ENCODE measurements at places on chromosomes 2 and 18. TPM values are rescaled to one million over a fixed set of nuclear protein-coding genes. Genes with fewer than 3 reads are reported as not detected.

The RGPD6 gene
- total RNA-seq = 110 TPM

The ZNF804A gene
- total RNA-seq = not detected

The LOXHD1 gene
- total RNA-seq = not detected

The KCNG3 gene
- total RNA-seq = not detected

The SLC11A1 gene
- 0.54 TPM for total RNA-seq

The LBX2 gene
- not detected for total RNA-seq

The OTOS gene
- total RNA-seq = not detected

- no peak for DNase-seq
Measured at GRCh38 chr2:151358166-151358970, 976 bp downstream of the TNFAIP6 start.

- no peak for DNase-seq
Measured at GRCh38 chr2:143397884-143398614, 268.8 kb downstream of the ARHGAP15 start.

DNA sequence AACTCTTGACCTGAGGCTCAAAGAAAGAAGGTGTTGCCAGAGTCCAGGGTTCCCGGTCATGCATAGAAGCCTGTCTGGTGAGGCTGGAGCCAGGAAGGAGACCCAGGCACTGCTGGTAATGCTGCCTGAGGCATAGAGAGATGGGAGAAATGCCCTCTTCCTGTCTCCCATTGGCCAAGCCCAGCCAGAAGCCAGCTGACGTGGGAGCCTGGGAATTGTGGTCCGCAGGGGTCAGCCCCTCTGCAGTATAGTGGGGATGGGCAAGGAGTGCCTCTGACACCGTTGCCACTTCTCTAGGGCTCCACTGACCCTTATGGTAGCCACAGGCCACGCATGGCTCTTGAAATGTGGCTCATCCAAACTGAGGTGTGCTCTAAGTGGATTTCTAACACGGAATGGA lies 95.7 kb downstream of the CTIF start:
- DNase-seq = no peak

- DNase-seq = peak; percentile 48
Measured at GRCh38 chr2:42828487-42829425, 36.4 kb upstream of the HAAO start.

DNA sequence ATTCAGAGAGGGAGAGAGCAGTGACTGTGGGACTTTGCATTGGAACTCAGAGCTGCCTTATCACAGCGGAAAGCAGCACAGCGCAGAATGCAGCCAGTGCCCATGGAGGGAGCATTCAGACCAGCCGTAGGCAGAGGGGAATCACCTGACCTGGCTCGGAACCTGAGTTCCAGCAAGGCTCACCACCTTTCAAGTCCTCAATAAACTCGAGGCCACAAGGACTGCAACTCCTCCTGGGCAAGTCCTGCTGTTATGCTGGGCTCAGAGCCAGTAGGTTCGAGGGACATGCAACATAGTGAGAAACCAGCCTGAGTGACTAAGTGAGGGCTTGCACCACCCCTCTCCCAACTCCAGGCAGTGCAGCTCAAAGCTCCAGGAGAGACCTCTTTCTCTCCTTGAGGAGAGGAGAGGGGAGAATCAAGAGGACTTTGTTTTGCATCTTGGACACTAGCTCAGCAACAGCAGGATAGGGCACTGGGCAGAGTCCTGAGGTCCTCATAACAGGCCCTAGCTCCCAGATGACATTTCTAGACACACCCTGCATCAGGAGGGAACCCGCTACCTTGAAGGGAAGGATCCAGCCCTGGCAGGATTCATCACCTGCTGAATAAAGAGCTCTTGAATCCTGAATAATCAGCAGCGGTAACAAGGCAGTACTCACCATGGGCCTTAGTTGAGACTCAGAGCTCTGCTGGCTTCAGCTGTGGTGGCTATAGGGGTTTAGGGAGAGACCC lies 136.8 kb upstream of the OTOS start:
- no peak for DNase-seq

DNA sequence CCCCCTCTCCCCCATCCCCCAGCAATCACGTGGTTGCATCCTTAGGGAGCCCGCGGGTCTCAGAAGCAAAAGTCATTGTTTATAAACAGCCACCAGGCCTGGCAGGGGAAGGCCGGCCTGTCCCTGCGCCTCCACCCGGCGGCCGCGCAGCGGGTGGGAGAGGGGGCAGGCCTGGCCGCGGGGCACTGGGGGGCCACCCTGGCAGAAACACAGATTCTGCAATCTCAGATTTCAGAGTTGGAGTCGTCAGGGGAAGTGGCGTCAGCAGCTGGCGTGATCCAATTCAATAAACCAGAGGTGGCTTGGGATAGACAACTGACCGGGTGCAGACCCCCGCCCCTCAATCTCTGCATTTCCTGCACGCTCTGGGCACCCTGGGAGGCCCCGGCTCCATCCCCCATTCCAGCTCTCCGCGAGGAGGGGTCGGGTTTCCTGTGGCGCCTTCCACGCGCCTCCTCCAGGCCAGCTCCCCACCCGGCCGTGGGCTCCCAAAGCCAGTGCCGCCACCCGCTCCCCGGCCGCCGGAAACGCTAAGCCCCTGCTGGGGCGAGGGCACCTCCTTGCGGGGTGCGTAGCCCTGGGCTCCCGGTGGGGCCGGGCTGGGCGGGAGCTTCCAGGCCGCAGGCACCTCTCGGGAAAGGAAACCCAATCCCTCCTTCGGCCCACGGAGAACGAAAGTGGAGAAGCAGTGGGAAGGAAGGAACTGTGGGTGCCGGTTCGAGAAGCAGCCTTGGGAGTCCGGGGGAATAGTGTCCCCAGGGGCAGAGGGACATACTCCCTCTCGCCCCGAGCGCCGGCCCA lies 1.1 kb downstream of the BIN1 start:
- no peak for DNase-seq

- peak; percentile 36 for DNase-seq
Measured at GRCh38 chr2:584863-585823, 92.1 kb downstream of the TMEM18 start.

- DNase-seq = no peak
Measured at GRCh38 chr2:239188536-239188935, 212.3 kb downstream of the HDAC4 start.

DNA sequence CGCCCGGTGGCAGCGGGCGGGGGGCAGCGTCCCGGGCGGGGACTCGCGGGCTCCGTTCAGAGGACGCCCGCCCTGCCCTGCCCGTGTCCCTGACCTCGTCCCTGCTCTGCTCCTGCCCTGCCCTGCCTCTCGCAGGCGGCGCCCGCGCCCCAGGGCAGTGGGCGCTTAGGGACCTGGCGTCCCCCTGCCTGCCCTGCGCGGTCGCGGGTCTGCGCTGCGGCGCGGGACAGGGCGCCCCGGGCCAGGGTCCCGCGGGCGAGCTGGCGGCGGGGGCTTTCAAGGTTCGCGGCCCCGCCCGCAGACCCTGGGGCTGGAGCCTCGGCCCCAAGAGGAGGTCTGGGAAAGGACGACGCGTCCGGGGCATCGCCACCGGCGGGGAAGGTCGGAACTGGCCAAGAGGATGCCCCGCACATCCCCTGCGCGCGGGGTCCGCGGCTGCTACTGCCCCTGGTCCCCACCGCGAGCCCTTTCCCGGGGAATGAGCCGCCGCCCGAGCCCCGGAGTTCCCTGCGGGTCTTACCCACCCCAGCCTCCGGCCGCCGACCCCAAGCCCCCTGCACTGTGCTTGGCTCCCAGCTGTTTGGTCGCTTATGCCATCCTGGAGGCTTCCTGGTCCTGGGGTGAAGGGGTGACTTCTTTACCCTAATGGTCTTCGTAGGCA lies 679 bp downstream of the RNF144A start:
- DNase-seq = no peak

- DNase-seq = no peak
Measured at GRCh38 chr2:63569740-63570139, 18.5 kb downstream of the WDPCP start.
